ENCODE measurements at places on chromosomes 2 and 18.

GRCh38 chr2:157897106-157897971 is 21.2 kb upstream of the ACVR1 start:
- no peak for DNase-seq

- DNase-seq = peak; percentile 74
Measured at GRCh38 chr2:152694161-152694661, 23.1 kb downstream of the PRPF40A start.

DNA sequence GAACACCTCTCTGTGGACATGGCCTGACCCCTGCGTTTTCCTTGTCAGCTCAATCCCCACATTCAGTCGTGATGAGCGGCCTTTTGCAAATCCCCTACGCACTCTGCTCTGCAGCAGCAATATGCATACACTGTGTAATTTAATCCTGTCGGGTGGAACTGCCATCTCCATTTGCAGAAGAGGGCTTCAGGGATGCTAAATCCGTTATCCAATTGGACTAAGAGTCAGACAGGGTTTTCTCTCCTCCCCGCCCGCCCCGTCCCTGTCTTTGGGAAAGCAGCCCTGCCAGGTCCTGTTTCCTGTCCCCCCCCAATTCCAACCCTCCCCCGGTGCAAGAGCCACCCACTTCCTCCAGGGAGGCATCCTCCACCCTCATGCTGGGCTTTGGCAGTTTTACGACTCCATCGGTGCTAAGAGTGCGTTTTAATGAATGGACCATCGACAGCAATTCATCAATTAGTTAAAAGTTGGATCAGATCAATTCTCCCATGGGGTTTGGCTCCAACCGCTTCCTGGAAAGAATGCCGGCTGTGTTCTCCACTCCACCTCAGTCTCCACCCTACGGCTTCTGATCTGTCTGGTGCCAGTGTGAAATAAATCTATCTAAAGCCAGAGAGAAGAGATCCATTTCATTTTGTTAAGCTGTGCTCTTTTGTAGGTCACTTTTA is 53.5 kb upstream of the ASAP2 start:
- DNase-seq = peak; percentile 9

- DNase-seq = no peak
Measured at GRCh38 chr2:147396890-147397289, 447.9 kb upstream of the ACVR2A start.

DNA sequence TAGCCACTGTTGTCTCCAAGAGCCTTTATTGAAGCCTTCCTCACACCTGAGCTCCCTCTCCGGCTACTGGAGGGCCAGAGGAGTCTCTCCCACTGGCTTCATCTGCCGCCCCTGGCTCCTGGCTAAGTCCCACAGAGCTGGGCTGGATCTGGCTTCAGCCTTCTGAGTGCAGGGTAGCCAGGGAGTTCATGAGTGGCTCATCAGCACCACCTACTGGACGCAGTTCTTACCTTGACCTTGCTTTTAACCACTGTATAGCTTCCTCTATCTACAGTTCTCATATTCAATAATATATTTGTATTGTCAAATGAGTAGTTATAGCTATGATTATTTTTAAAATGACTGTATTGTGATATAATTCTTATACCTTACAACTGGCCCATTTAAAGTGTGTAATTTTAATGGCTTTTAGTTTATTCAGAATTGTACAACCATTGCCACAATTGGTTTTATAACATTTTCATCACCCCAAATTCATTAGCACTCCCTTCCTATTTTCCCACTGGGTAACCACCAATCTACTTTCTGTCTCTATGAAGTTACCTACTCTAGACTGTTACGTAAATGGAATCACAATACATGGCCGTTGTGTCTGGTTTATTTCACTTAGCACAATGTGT is 17.7 kb downstream of the CNDP1 start:
- peak; percentile 87 for DNase-seq

GRCh38 chr2:70743677-70744076 is 24.3 kb downstream of the ADD2 start:
- DNase-seq = no peak

DNA sequence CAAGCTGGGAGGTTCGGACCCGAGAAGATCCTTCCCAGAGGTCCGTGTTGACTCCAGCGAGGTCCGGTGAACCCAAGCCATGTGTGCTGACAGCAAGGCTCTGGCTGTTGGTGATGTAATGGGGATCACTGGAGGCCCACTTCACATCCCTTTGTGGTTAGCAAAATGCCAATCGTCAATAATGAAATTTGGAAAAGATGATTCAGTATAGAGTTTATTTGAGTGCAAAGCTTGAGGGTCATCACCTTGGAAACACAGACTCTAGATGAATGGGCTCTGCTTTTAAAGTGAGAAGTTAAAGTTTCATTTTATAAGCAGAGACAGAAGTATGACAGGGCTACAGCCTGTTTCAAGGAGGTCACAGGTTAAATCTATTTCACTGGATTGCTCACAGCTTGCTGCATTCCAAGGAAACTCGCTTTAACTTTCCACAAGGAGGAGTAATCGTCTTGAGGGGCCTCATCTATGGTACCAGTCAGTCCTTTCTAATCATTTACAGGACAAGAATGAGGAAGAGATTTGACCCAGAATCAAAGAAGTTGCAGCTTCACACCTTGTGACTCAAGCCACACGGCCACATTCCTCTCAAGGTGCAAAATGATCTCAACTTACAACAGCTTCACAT is 140.5 kb downstream of the TPO start:
- peak; percentile 70 for DNase-seq

DNA sequence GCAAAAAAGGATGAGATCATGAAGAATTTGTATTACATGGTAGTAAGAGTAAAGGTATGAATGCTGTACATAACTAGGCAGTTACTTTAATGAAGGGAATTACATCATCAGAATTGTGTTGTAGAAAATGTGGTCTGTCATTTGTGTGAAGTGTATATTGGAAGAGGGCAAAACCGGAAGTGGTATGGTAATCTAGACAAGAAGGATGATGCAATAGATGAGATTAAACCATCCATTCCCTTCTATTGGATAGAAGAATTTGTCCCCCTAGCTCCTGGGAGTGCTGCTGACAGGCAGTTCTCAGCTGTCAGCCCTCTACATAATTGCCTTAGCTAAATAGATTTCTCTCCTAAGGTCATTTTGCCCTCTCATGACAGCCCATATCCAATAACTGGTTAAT is 55.9 kb upstream of the BARD1 start:
- DNase-seq = no peak

GRCh38 chr18:26565514-26565913 is 17.2 kb upstream of the KCTD1 start:
- DNase-seq = no peak

DNA sequence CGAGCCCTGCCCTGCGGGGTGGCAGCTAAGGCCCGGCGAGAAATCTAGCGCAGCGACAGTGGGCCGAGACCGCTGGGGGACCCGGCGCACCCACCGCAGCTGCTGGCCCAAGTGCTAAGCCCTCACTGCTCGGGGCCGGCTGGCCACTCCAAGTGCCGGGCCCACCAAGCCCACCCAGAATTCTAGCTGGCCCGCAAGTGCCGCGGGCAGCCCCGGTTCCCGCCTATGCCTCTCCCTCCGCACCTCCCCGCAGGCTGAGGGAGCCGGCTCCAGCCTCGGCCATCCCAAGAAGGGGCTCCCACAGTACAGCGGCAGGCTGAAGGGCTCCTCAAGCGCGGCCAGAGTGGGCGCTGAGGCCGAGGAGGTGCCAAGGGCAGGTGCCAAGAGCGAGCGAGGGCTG is 55.2 kb upstream of the RND3 start:
- no peak for DNase-seq

- DNase-seq = no peak
Measured at GRCh38 chr2:233359823-233360222, 5.5 kb downstream of the DGKD start.

GRCh38 chr2:61770298-61770697 is 83.6 kb downstream of the FAM161A start:
- DNase-seq = no peak

GRCh38 chr2:25251071-25251421 is 82.7 kb upstream of the POMC start:
- DNase-seq = no peak

DNA sequence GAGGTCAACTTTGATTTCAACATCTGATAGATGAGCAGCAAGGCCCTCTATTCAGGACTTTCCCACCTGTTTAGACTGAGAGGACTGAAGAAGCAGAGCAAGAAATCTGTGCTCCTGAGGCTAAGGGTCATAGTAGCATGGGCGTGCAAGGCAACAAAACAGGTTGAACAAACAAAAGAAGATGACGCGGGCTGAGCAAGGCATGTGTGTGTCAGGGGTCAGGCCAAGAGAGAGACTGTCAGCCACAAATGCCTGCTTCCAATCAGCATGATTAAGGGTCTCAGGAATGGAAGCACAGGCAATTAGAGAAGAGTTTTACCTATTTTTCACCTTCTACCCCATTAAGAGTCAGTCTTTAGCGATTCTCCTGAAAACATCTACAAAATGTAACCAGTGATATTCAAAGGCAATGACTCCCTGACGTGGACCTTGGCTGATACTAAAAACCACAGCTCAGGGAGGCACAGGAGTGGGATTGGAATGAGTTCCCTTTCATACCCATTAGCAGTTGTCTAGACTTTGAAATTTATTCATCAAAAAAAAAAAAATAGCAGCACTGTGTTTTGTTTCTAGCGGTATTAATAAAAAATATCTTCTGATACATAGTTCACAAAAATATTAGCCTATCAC is 81.9 kb downstream of the DYNAP start:
- DNase-seq = no peak

DNA sequence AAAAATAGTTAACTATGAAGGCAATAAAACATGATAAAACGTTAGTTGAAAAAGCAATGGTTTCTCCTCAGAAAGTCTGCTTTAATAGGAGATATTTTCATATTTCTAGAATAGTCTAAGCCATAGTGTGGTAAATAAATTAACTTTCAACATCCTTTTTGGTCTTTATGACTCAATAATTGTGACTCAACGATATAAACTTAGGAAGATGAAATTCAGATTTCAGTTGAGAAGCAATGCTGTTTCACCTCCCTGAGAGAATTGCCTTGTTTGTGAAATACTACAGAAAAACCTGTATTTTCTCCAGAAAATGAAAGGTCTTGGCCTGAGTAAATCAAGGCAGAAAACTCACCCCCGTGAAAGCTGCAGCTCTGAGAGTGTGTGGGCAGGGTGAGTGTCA is 166.9 kb downstream of the ETAA1 start:
- DNase-seq = peak; percentile 26

DNA sequence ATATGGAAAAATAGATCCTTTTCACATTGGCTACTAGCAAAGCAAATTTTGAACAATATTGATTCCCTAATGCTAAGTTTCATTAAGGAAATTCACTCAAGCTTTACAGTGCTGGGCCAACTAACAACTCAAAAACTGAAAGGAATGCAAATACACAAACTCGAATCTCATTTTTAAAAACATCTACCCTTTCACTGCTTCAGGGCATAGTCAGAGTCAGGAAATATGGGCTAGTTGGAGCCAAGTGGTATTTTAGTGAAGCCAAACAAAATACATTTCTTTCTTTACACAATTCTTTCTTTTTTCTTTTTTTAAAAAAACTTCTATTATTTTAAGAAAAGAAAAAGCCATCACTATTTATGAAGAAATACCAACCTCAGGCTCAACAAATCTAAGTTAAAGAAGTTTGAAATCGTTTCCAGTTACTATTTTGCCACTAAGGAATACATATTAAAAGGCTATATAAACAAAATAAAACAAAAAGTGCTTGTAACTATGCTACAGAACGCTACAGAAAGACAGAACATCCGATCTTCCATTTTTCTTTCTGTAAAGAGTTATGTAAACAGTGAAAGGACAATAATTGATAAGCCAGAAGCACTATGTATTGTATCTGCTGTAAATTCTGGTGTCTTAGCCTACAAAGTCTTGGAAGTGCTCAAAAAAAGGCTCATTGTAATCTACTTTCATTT is 113.6 kb upstream of the STK17B start:
- peak; percentile 52 for DNase-seq

GRCh38 chr18:31723639-31723989 is 37.1 kb downstream of the SLC25A52 start:
- DNase-seq = no peak

- no peak for DNase-seq
Measured at GRCh38 chr2:45789317-45789716, 137.8 kb downstream of the PRKCE start.

GRCh38 chr2:152247337-152247695 is 71.8 kb upstream of the STAM2 start:
- DNase-seq = no peak

DNA sequence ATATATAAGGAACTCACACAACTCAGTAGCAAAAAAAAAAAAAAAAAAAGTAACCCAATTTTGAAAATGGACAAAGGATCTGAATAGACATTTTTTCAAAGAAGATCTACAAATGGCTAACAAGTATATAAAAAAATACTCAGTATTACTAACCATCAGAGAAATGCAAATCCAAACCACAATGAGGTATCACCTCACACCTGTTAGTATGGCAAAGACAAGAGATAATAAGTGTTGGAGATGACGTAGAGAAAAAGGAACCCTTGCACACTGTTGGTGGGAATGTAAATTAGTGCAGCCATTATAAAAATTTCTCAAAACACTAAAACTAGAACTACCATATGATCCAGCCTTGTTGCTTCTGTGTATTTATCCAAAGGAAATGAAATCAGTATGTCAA is 5.8 kb upstream of the CNDP1 start:
- no peak for DNase-seq

GRCh38 chr2:3422161-3422779 is 42.8 kb downstream of the TRAPPC12 start:
- no peak for DNase-seq

- DNase-seq = no peak
Measured at GRCh38 chr2:35790292-35790691, 565.3 kb upstream of the CRIM1 start.

DNA sequence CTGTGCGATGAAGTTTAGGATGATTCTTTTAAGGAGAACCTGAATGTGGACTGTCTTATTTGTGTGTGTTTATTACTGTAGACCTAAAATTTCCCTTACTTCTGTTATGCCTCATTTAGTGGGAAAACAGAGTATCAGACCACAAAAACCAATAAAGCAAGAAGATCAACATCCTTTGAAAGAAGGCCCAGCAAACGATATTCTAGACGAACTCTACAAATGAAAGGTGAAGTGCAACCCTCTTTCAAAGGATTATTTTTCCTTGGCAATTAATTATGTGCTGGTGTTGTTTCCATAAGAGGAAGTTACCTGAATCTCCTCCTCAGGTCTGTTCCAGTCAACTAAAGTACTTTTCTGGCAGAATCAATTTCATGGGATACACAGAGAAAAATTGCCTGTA is 78.6 kb downstream of the EPB41L5 start:
- no peak for DNase-seq

DNA sequence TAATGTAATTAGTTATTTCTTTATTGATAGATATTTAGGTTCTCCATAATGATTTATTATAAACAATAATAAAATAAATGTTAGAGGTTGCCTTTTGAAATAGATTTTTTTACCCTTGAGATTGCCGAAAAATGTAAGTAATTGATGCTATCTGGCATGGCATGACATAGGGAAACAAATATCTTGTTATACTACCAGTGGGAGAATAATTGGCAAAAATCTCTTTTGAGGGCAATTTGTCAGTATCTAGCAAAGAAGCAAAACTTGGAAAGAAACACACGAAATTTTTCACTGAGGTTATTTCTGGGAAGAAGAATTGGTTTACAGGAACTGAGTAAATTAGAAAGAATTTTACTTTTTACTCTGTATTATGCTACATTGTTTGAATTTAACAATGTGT is 547.2 kb upstream of the SETBP1 start:
- DNase-seq = no peak

- DNase-seq = peak; percentile 49
Measured at GRCh38 chr2:45134726-45135125, 125.5 kb upstream of the SIX2 start.

All from lung microvascular endothelial cell (primary cell).